ENCODE measurements at places on chromosomes 7 and 10.
A peak's percentile ranks its signal among the peaks of the same experiment; 100 is the strongest.

DNA sequence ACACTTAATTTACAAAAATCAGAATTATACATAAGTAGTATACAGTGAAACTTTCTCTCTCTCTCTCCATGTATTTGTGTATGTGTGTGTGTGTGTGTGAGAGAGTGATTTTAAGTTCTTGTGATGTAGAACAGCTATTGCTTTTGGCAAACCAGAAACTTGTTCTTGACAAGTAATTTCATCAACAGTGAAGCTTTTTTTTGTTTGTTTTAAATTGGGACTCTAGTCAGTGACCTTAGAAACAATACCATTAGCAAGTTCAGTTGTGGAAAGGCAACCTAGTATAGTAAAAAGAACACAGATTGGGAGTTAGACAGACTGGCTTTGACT lies 319.1 kb downstream of the PTEN start:
- no peak for DNase-seq

- no peak for DNase-seq
Measured at GRCh38 chr7:35854311-35854710, 53.5 kb downstream of the SEPTIN7 start.

- DNase-seq, result peak; percentile 73
Measured at GRCh38 chr7:25565949-25566348, 337.7 kb upstream of the NPVF start.

- DNase-seq, result no peak
Measured at GRCh38 chr7:51577390-51577789, 260.8 kb upstream of the COBL start.

DNA sequence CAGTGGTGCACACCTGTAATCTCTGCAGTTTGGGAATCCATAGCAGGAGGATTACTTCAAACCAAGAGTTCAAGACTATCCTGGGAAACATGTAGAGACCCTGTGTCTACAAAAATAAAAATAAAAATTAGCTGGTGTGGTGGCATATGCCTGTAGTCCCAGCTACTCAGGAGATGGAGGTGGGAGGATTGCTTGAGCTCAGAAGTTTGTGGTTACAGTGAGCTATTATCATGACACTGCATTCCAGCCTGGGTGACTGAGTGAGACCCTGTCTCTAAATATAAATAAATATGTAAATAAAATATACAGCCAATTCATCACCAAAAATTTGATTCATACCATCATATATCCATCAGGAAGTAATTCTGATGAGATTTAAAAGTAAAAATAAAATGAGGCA lies 60.9 kb downstream of the ANKRD7 start:
- DNase-seq, result no peak

DNA sequence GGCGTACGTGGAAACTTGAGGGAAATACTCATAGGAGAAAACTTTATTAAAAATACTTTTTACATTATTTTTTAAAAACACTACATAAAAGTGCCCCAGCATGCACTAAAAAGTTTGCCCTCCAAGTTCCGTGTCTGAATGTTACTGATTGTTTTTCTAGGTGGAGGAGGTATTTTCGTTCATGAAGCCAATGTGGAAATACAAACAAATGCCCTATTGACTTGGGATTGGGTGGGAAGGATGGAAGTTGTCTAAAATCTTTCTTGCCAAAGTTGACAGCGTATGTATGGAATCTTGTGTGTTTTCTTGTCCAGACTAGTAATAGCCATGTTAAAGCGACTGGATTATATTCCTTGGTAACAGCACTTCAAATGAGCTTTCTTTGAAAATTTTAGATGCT lies 1.2 kb downstream of the PROSER2 start:
- no peak for DNase-seq

DNA sequence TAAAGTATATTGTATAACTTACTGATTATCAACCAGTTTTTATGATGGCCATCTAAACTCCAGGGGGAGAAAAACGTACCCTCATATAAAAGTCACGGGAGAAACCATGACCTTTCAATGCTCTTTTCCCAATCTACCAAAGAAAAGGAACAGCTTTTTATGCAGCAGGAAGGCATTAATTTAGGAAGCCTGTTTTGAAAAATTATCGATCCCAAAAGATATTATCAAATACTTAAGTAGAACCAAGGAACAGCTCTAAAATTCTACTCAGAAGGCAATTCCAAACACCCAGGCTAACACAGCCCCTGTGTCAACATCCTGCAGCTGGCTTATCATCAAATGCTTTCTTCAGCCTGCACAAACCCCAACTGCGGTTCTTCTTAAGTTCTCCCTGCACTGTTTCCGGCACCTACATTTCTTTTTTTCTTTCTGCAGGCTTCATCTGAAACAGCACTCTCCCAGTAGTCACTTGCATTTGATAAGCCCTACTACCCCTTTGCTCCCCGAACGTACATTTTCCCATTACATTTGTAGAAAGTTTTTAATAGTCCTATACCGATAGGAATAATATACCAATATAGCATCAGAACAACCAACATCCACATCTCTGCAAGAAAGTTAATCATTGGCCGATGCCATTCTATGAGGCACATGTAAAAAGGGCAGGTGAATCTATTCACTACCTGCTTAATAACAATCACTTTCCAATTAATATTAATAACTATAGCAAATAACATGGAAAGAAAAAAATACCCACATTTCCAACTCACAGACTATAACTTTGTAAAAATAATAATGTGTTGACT lies 47.9 kb downstream of the PIP4K2A start:
- DNase-seq, result peak; percentile 81

- no peak for DNase-seq
Measured at GRCh38 chr7:149735779-149736477, 37.5 kb downstream of the ZNF467 start.

Data from CD4-positive, alpha-beta T cell treated with Interleukin-10 for 1 hour (primary cell).